ENCODE measurements at places on chromosomes 2 and 18.

DNA sequence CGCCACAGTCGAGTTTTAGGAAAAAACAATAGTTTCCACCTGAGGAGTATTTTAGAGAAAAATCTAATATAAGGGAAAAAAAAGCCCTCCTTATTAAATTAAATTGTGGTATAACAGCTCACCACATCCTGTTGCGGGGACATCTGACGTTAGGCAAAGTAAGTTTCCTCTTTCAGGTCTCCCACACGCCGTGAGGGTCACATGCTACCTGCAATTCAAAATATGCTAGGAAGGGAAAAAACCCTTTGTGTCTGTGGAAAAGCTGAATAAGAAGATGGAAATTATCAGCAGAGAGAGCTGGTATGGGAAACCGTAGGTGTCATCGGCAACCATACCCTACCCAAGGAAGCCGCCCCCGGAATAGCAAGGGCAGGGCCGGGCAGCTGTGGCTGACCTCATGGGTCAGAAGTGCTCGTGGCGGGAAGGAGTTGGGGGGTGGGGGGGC lies 128.0 kb downstream of the NFATC1 start:
- DNase-seq: no peak

DNA sequence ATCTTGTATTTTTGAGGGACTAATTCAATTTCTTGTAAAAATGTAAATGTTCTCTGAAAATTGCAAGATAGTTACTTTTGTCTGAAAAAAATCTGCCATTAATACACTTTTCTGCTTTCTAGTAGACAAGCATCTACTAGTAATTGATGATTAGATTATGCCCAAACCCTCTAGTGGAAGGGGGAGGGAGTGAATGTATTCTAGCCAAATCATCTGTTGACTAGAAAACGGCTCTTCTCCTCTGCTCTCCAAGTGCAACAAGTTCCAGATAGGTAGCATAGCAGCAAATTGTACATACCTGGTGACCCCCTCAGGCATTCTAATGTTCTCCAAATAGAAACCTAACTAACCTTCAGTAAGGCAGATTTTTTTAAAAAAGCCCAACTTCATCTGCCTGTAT lies 58.6 kb downstream of the RELCH start:
- DNase-seq: no peak

DNA sequence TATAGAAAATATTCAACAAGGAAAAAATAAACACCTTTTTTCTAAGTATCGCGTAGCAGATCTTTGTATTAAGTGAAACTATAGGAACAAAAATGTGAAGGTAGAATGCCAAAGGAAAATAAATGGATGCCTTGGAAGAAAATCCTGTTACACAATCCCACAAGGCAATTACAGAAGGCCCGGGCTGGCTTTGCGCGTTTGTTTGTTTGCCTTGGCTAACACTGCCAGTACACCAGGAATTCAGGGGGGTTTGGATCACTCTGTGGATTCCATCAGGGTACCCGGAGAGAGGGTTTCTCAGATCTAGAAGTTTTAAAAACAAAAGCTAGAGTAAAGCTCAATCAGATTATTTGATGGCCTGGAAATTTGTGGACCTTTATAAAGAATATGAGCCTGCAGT lies 478.3 kb downstream of the FBXO15 start:
- DNase-seq: no peak

DNA sequence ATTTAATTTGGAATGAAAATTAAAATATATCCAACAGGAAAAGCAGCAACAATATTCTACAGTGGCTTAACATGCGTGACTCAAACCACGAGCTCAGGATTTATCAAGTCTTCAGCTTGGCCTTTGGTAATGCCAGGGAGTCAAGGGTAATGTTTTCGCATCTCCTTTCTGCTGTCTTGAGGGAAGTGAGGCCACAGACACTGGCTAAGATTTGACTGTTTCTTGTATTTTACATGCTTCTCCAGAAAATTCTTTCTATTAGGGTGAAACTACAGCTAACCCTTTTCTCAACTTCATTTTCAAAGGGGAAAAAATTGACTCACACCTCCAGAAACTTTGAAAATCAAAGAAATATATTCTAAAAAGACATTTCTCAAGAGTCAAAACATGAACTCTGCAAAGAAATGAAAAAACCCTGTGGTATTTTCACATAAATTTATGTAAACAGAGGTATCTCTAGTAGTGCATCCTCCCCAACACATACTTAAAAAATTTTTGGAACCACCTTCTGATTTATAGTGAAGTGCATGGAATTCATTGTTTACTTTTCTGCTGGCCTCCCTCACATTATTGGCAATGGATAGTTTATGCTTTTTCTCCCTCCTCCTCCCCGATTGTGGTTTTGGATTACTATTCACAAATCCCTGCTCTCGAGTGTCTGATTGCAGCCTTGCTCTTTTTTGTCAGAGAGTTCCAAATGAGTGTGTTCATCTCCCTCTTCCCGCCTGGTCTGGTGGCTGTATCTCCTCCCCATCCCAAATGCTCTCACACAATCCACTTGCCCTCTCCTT lies 48.7 kb downstream of the DPP4 start:
- no peak for DNase-seq

- peak; percentile 97 for DNase-seq
Measured at GRCh38 chr2:237726401-237726830, 72.2 kb upstream of the RBM44 start.

DNA sequence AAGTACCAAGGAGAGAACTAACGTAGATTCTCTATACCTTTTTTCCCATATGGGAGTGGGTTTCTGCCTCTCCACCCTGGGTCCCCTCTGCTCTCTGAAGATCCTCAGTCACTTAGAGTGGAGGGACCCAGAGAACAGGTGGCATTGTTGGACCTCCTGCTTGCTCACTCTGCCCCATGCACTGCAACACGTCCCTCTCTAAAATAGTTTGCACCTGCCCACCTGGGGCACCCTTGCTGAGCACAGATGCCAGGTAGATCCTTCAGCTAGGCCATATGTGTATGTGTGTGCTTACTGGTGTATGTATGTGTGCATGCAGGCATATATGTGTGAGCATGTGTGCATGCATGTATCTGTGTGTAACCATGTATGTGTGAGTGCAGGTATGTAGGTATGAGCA lies 2.2 kb downstream of the IL36RN start:
- DNase-seq: no peak

DNA sequence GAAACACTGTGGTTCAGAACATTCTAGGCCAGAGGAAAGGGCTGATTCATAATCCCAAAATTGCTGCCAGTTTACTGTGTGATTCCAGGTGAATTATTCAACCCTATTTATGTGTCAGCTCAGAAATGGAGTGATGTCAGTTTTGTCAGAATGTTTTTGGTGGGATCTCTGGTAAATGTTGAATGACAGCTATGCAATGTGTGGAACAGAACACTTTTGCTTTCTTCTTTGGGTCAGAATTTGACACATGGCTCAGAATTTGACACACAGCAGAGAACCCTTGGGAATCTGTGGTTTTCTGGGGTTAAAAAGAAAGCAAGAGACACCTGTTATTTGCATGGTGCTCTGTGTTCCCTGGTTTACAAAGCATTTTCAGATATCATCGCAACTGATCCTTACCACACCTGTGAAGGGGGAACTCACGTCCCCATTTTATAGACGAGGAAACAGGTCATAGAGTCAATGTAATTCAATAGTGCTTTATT lies 1.6 kb upstream of the MTA3 start:
- DNase-seq: no peak

- DNase-seq: no peak
Measured at GRCh38 chr2:125227843-125228392, 1202.8 kb downstream of the CNTNAP5 start.

- DNase-seq: peak; percentile 7
Measured at GRCh38 chr18:44130376-44130942, 550.2 kb upstream of the SETBP1 start.

DNA sequence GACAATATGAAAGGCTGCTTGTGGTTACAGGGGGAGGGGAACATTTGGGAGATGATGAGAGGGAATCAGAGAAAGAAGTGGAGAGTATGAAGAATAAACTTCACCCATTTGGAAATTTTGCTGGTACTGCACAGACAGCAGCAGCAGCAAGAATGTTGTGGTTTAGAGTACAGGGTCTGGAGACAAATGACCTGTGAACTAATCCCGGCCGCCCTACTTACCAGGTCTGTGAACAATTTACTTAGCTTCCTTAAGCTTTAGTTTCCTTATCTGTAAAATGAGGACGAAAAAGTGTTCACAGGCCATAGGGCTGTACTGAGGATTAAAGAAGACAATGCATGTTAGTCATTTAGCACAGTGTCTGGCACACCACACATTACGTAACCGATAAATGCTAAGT lies 685.4 kb upstream of the CELF4 start:
- DNase-seq: no peak

GRCh38 chr2:217261452-217261851 lies 401.6 kb upstream of the TNP1 start:
- no peak for DNase-seq

GRCh38 chr2:30800159-30800558 lies 7.1 kb downstream of the CAPN13 start:
- no peak for DNase-seq

DNA sequence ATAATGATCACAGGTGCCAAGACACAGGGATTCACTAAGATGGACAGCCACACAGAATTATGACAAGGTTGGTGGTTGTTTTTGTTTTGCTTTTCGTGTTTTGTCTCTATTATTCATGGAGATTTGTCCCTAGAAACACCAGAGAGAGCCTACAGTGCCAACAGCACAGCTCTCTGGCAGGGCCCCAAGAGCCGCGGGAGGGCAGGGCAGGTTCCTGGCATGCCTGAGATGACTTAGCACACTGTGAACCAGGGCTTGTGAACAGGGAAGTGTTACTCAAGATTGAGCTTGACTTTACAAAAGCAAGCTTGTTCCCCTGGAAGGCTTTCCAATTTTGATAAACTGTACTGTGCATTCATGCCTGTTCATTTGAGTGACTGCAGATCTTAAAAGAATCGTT lies 437.4 kb upstream of the SALL3 start:
- peak; percentile 4 for DNase-seq

DNA sequence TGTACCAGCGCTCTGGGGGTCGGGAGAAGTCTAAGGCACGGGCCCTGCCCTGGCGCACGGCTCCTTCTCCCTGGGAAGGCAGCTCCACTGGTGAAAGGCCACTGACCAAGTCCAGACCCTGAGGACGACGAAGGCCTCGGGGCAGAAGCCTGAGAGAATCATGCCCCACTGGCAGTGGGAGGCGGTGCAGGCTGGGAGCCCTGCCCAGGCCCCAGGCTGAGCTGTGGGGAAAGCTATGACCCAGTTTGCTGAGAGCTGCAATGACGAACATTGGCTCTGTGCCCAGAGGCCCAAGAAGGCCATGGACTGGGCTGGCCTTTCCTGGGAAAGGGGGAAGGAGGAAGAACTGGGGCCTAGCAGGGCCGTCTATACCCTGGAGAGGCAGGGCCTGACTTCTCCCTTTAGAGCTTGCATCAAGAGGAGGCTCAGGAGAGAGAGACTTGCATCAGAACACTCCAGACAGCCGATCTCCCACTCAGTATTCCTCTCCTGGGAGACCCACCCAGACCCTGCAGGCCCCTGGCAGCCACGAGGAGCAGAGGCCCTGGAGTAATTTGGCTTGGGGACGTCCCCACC lies 32.9 kb downstream of the HS1BP3 start:
- peak; percentile 7 for DNase-seq

- no peak for DNase-seq
Measured at GRCh38 chr2:136284226-136285119, 166.5 kb upstream of the CXCR4 start.

- DNase-seq: no peak
Measured at GRCh38 chr18:21660078-21660477, 44.5 kb downstream of the ABHD3 start.

- DNase-seq: no peak
Measured at GRCh38 chr2:171084128-171084527, 76.6 kb downstream of the TLK1 start.

DNA sequence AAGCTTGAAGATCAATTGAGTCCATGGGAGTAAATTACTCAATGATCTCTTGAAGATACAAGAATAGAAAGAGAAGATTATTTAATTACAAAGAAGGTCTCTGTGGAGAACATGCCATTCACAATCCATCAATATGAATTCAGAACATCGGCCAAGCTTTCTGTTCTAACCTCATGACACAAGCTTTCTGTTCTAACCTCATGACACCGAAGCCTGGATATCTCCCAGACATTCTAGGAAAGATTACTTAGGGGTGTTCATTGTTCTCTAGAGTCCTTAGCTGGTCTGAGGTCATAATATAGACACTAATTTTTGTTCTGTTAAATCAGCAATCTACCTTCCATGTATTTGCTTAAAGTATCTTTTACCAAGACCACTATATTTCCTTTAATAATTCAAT lies 95.5 kb downstream of the RDH14 start:
- no peak for DNase-seq

DNA sequence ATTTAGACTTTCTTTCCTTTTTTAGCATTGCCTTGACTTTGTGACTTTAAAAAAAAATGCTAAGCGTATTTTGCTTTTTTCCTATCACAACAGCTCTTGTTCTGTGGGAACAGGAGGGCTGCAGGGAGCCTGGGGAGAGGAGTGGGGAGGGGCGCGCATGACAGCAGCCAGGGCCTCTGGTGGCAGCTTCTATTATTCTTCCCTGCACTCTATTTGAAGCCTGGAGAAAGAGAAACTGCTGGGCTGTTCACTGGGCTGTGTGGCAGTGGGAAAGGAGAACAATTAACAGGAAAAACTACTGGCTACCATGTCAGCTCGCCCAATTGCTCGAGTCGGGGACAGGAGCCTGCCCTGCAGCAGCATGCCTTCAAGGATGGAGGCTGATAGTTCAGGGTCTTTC lies 119.0 kb upstream of the ZBTB14 start:
- DNase-seq: no peak

DNA sequence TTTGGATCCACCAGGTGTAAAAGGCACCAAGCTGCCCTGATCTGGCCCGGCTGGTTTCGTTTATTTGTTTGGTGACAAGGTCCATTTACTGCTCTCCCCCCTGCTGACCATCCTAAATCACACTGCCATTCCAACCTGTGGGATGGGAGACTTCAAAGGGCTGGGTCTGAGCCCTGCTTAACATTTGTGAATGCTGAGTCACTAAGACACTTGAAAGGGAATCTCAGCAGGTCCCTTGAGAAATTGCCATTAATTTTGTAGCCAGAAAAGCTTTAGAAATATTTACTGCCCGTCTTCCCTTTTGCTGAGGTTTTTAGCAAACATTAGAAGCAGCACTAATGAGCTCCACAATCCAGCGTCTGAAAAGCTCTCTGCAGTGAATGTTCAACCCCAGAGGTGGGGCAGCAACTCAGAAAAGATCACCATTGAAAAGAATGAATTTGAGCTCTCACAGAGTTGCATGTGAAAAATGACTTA lies 133.8 kb downstream of the ARL4C start:
- DNase-seq: peak; percentile 51

GRCh38 chr18:51861046-51861445 lies 479.0 kb upstream of the DCC start:
- no peak for DNase-seq

DNA sequence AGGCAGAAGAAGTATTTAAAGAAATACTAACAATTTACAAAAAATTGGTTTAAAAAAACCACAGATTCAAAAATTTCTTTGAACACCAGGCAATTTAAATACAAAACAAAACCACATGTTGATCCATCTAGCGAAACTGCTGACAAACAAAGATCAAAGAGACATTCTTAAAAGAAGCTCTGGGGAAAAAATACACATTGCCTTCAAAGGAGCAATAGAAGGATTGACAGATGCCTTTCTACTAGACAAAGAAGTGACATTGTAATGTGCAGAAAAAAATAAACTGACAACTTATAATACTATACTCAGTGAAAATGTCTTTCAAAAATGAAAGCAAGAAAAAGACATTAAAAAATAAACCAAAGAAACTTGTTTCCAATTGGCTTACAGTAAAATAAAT lies 12.6 kb upstream of the EIF2AK3 start:
- DNase-seq: no peak

All from NCI-H774 (cell line).